Vagina (tissue), 2 donors: ENCODE measurements at places on chromosomes 4 and X.

DNA sequence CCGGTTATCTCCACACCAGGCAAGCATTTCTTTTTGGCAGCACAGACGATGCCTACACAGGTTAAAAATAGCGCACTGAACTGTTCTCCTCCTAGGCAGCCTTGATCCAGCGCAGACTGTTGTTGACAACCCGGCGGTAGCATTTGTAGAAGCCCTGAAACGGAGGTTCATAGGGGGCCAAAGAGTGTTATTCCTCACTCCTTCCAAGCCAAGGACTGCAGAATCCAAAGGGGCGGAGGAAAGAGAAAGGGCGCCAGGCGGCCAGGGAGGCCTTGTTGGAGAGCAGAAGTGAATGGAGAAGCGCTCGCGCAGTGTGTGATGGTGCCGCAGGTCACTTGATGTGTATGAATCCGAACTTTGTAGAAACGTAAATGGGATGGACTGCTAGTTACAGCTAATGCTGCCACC is 82.7 kb downstream of the TENM3 start:
- no peak for DNase-seq

DNA sequence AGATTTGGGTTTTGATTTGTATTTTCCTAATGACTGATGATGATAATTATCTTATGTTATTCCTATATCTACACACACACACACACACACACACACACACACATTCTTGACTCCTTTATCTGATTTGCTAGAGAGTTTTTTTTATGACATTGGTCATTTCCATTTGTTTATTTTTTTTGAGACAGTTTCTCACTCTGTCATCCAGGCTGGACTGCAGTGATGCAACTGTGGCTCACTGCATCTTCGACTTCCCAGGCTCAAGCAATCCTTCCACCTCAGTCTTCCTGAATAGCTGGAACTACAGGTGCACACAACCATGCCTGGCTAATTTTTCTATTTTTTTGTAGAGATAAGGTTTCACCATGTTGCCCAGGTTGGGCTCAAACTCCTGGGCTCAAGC is 6.7 kb downstream of the ZNF81 start:
- no peak for DNase-seq

DNA sequence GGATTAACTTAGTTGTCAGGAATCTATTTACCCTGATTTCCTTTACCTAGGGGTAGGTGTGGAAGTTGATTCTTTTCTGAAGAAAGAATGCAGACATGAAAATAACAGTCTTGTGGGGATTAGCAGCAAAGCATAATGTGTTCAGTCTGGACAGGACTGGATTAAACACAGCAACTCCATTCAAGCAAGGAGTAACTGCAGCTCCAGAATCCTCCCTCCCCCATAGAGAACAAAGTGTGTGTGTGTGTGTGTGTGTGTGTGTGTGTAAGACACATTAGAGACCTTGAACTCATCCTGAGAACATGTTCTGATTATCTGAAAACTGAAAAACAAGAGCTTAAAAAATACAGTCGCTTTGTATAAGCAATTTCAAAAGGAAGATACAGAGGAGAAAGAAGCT is 9.3 kb downstream of the C4orf54 start:
- DNase-seq, result no peak

DNA sequence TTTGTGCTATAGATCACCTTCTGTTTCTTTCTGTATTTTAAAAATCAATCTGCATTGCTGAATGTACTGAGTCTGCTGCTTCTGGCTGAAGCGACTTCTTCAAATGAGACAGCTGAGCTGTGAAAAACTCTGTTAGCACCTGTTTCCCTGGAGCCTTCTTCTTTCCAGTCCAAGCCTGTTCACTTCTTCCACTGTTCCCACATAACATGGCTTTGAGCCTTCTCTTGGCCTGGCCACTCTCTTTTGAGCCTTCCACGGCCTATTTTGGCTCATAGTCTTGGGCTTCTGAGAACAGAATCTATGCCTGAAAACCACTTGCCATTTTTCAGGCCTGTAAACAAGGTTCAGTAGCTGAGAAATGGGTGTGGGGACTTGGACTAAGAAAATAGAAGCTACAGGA is 132.9 kb upstream of the IGFBP7 start:
- DNase-seq, result no peak

- DNase-seq, result no peak
Observed at GRCh38 chrX:3743801-3744439, 30.5 kb upstream of the PRKX start.

DNA sequence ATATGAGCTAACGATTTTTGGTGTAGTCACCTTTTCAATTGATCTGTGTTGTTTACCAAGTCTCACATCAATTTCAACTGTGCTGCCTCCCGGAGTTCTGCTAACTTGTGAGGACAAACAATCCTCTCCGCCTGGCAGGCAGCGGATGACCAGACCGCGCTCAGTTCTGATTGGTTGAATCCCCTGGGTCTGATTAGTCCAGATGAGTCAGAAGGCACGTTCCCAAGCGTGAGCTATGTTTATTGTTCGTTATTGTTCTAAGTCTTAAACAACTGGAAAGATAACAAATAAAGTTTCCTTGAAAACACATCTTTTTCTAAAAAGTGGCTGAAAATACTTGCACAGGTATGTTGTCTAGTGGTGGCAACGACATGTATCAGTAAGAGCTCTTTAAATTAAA is 37.9 kb upstream of the TRPC3 start:
- DNase-seq, result no peak

- DNase-seq, result no peak
Observed at GRCh38 chr4:13328591-13328990, 155.5 kb downstream of the RAB28 start.

DNA sequence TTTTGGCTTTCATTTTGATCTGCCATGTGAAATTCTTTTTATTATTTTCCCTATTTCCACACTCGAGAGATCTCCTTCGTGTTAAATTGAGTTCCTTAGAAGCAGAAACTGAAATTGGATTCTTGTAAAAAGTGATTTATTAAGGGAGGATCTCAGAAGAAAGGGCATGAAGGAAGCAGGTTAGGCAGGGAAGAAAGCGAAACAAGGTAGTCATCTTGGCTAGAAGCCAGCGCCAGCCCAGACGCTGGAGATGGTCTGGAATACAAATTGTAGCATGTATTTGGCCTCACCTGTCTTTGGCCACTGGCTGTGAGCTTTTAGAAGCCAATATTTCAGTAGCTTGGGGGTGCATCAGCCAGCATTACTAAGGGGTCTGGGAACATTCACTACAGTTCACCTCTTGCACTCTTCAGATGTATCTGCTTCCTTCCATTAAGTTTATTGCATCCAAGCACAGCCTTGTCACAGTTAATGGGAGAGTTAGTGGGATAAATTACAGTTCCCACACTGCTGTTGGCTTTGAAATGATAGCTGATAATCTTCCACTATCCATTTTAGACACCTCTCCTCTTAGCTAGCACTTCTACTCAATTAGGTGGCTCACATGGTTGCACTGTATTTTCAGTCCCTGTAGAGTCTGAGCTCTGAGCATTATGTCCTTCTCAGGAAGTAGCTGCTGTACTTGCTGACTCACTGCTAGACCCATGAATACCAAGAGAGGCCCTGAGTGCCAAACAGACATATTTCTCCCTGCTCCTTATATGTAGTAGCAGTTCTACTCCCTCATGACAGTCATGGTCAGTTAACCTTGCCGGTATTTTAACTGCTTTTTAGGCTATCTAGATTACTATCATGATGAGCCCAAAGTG is 14.6 kb downstream of the GRXCR1 start:
- DNase-seq, result no peak

GRCh38 chr4:101853028-101853427 is 62.5 kb downstream of the BANK1 start:
- DNase-seq, result no peak

- no peak for DNase-seq
Observed at GRCh38 chr4:4217113-4217512, 9.6 kb downstream of the OTOP1 start.

- DNase-seq, result no peak
Observed at GRCh38 chr4:144411119-144411518, 234.8 kb upstream of the HHIP start.

DNA sequence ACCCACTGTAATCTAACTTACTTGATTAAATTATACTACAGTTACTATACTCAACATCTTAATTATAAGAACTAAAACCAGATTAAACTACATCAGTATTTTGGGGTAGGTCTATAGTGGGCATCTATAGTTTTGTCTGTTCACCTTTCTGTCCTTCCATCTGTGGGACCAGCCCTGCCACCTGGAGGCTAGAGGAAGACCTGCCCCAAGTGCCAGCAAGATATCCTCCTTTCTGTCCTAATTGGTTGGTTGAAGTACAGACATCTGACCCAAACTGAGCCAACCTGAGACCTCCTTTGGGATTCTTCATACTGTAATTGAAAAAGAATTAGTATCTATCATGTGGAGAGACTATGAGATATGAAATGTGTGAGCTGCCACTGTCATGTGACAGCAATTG is 172.2 kb upstream of the TLL1 start:
- no peak for DNase-seq

GRCh38 chrX:62928906-62929305 is 422.2 kb downstream of the SPIN4 start:
- DNase-seq, result no peak

- no peak for DNase-seq
Observed at GRCh38 chr4:26275281-26275680, 45.5 kb upstream of the RBPJ start.

- DNase-seq, result no peak
Observed at GRCh38 chr4:26726655-26727387, 133.8 kb upstream of the STIM2 start.

- DNase-seq, result no peak
Observed at GRCh38 chr4:151231915-151232595, 44.9 kb upstream of the PRSS48 start.

DNA sequence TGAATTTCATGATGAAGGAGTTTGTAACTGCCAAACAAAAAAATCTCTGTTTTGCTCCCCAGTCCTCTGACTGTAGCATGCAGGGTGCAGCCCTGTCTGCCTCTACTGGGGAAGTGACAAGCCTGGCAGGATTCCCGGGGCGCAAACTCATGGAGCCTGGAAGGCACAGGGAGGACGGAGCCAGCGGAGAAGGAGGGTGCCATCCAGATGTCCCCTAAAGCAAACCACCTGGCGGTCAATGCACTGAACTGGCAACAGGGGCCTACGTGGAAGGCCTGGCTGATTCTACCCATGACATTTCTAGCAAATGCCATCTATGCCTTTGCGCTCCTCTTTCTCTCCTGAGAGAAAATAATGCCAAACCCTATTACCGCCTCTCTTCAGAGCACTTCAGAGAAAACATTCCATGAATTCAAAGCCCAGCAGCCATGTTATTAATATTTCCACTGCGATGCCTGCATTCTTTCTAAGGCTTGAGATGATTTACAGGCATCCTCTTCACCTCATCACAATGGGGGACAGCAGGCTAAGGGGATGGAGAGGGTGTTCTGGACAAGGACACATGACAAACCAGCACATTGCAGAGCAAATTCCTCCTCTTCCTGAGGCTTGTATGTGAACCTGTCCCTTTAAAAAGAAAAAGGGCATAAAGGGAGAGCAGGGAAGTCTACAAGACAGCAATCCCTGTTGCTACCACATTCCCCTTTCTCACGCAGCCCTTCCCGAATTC is 329.3 kb upstream of the NOCT start:
- DNase-seq, result no peak

- DNase-seq, result no peak
Observed at GRCh38 chrX:42247241-42247640, 323.9 kb upstream of the CASK start.
